ENCODE measurements at places on chromosomes 1 and 21.

GRCh38 chr1:29436181-29436785 is 200.0 kb downstream of the PTPRU start:
- DNase-seq = no peak

DNA sequence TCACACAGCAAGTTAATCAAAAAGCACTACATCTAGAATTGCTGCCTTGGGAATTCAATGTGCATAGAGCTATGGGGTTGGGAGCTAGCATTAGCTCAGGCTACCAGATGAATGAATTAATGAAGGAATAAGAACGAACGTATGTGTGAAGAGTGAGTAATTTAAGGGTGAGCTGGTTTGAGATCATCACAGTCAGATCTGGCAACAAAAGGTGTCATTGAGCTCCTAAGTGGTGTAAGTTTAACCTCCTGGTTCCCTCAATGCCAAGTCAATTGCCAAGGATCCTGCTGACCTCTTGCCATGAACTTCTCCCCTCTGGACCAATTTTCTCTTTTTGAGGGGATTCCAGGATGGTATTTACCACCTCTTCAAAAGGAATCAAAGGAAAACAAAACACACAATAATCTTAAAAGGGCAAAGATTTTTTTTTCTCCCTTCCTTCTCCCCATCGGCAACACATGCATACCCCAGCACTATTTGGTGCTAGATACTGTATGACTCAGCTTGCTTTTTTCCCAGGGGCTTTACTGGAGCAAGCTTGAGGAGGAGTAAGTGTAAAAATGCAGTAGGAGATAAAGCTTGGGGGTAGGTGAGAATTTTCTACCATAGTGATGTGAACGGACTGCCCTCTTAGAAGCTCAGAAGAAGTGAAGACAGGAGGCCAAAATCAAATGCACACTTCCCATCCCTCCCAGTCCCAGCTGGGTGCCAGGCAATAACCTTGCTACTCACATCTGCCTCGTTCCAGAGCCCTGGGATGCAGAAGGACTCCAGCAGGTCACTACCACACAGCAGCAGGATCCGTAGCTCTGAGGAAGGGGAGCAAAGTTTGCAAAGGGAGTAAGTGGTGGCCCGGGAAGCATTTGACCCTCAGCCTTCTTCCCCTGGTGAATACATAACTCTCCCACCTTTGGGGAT is 92.0 kb downstream of the LAMC2 start:
- no peak for DNase-seq

- no peak for DNase-seq
Observed at GRCh38 chr21:42526379-42526727, 12.7 kb downstream of the SLC37A1 start.

DNA sequence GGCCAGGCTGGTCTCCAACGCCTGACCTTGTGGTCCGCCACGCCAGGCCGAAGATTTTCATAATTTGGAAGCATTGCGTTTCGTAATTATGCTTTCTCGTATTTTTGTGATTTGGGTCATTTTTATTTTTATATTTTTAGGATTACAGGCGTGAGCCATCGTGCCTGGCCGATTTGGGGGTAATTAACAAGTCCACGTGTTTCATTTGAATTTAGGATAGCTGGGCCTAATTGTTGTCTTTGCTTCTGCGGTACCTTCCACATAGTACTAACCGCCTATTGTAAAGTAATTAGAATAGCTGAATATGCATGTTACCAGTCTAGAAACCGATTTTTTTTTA is 1.0 kb downstream of the RCC1 start:
- DNase-seq = no peak

- DNase-seq = peak; percentile 62
Observed at GRCh38 chr1:24727501-24728216, 17.6 kb upstream of the CLIC4 start.

GRCh38 chr1:155967341-155968050 is 10.9 kb downstream of the ARHGEF2 start:
- peak; percentile 76 for DNase-seq

DNA sequence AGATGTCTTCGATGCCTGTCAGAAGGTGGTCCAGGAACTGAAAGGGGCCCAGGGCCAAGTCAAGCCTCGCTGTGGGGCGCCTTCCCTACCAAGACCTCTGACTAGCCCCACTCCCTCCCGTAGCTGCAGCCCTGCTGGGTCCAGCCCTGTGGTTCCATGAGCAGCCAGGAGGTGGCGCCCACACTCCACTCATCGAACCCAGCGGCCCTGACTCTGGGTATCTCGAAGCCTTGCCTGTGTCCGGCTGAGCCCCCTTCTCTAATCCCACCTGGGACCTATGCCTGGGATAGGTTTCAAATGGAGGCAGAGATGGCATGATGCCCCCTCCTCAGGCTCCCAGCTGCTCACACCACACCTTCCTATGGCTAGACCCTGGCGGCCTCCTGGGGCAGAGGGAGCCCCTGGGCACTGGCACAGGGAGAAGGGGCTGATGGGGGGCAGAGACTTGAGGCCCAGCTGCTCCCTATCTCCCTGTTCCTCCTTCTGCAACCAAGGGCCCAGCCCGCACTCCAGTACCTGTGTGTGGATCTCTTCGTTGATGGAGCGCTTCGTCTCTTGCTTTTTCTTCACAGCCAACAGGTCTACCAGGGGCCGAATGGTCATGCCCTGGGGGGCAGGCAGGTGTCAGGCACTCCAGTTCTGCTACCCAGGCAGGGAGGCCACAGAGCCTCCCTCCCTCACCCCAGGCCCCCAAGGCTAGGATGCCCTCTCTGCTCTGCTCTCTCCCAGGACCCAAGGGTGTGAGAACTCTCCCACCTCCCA is 52.0 kb downstream of the SLC9A1 start:
- DNase-seq = peak; percentile 75

DNA sequence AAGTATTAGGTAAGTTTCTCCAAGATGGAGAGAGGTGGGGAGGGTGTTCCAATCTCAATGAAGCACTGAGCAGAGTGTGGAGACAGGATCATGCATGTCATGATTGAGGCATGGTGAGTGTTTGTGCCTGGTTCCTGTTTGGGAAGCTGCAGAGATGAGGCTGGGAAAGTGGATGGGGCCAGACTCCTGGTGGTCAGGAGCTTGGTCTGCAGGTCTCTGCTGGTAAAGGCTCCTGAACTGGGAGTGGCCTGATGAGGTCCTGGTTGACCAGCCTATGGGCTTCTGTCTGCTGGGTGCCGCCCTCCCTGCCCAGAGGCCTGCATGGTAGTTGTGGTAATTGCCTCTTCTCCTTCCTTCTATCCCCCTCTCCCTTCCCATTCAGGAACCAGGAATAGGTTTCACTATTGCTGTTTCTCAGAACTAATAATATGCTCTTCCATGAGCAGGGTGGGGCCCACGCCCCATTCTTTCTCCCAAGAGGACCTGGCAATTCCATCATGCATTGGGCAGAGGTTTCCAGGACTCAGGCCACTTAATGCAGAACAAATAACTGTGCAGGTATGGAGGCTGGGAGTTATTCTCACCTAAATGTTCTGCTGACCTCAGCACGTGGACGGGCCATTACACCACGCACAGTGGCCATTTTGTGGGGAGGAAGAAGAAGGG is 24.5 kb downstream of the PROK1 start:
- no peak for DNase-seq

DNA sequence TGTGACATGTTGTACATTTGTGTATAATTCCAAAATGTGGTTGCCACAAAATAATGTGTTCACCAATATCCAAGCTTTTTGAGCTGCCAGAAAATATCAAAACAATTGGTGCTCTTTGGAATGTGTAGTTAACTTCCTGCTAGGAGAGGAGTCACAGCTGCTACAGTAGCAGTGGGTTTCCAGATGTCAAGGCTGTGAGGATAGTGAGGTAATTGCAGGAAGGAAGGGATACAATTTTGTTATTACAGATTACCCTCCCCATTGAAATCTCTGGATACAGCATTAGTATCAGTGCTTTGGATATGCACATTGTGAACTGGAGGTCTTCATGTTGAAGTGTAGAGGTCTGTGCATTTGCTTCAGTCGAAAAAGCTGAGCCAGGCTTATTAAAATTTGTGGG is 253.2 kb downstream of the PTPRC start:
- DNase-seq = no peak

- no peak for DNase-seq
Observed at GRCh38 chr1:47797575-47797974, 199.6 kb downstream of the TRABD2B start.

All from heart right ventricle (tissue), 16 donors.